NB4 (cell line): ENCODE measurements at places on chromosomes 13 and 19.

- peak; percentile 11 for DNase-seq
Observed at GRCh38 chr13:77699059-77699680, 1.7 kb downstream of the SLAIN1 start.

GRCh38 chr13:33636243-33636642, 181.7 kb upstream of the RFC3 start:
- DNase-seq: no peak

- peak; percentile 92 for DNase-seq
Observed at GRCh38 chr19:10699650-10700335, 1.4 kb upstream of the QTRT1 start.

DNA sequence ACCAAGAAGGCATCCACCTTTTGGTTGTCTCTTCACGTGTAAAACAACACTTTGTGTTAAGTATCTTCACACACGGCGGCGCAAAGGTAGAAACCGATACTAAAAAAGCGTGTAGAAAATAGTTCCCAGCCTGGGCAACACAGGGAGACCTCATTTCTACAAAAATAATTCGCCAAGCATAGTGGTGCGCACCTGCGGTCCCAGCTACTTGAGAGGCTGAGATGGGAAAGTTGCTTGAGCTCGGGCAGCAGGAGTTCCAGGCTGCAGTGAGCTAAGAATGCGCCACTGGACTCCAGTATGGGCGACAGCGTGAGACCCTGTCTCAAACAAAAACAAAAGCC, 573 bp upstream of the ERCC5 start:
- no peak for DNase-seq

DNA sequence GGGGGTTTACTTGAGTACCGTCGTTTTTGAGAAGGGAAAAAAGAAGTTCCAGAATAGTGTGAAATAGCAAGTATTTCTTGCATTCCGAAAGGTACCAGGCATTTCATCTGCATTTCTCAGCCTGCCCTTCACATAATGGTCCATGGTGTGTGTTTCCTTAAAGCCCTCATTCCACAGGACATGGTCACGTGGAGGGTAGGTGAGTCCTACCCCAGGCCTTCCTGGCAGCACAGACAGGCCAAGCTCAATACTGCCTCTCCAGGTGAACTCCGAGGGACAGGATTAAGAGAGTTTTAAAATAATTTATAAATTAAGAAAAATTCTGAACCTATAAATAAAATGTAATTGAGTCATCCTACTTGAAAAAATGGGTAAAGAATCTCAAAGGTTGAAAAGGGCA, 64.7 kb downstream of the TNFRSF19 start:
- DNase-seq: no peak

DNA sequence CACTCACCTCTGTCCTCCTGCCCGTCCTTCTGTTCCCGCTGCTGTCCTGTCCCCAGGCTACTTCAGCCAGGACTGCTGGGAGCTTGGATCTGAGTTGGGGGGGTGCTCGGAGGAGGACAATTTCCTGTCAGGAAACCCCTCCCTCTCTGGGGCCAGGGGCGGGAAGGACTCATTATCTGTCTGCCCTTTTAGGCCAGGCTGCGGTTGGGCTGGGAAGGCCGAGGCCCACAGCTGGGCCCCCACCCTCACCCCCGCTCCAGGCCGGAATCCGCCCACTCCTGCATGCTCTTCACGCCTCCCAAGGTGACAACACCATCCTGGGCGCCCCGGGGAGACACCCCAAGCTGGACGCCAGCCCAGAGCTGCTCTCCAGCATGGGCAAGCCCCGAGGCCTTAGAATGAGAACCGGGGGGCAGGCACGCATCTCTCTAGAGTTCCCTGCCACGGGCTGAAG, at the start of gene EXOC3L2:
TSS of gene EXOC3L2 (minus strand) at position 74 of the 454 bp plus-strand sequence. CDS start 6,362 bp downstream, outside the sequence.
- no peak for DNase-seq

DNA sequence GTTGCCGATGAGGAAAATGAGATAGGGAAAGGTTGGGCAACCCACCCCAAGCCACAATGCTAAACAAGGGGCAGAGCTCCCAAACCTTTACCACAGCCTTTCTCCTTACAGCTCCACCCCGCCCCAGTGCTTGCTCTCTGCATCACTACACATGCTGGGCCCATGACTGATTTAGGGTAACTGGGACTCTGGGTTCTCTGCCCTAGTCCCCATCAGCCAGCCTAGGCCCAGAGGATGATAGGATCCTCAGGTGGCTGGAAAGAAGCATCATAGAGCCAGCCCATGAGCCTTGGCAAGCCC, 11.6 kb downstream of the C19orf47 start:
- no peak for DNase-seq

DNA sequence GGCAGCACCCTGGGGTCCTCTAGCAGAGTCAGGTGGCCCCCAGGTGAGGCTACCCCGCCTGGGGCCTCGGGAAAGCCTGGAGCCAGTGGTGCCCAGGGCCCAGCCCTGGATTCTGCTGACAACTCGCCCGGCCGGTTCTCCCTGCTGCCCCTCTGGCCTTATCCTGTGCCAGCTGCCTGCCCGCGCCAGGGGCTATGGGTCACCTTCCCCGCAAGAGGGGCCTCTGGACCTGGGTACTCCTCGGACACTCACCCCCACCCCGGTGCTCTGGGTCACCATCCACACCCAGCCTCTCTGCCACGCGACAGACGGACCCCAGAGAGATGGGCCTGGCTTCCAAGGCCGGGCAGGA, 24.0 kb downstream of the ZBTB7A start:
- DNase-seq: no peak

GRCh38 chr19:41023193-41023592, 32.1 kb downstream of the CYP2B6 start:
- no peak for DNase-seq

DNA sequence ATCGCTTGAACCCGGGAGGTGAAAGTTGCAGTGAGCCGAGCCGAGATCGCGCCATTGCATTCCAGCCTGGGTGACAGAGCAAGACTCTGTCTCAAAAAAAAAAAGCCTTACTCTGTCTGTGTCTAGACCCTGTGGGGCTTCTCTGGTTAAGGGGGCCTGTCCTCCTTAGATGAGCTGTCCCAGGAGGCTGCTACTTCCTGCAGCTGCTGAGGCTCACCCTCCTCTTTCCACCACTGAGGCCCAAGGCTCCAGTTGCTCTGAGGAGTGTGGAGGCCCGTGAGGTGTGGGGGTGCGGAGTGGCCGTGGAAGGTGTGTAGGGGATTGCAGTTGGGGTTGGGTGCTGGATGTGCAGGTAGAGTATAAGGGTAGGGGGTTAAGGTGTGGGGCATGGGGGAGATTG, 22.1 kb upstream of the RASA3 start:
- DNase-seq: peak; percentile 77

GRCh38 chr19:17743874-17744580, 7.2 kb upstream of the FCHO1 start:
- peak; percentile 50 for DNase-seq

GRCh38 chr13:101291206-101291605, 125.1 kb downstream of the NALCN start:
- no peak for DNase-seq

DNA sequence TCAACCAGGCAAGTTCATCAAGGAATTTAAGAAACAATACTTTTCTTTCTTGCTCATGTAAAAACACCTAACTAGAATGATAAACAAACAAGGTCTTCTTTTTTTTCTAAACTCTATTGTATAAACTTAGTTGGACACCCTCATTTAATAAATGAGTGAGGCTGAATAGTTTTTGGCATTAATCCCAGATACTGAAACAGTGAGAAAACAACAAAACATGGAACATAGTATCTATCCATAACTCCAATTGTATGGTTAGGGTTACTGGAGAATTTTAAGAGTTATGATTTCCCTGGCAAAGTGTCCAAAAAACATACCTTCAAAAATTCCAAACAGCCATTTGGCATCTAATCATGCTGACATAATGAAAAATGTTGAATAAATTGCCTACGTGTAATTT, 5.8 kb upstream of the POMP start:
- DNase-seq: no peak

GRCh38 chr19:1274852-1275259, 474 bp upstream of the FAM174C start:
- DNase-seq: no peak

- DNase-seq: no peak
Observed at GRCh38 chr13:29737061-29737460, 113.4 kb downstream of the UBL3 start.

DNA sequence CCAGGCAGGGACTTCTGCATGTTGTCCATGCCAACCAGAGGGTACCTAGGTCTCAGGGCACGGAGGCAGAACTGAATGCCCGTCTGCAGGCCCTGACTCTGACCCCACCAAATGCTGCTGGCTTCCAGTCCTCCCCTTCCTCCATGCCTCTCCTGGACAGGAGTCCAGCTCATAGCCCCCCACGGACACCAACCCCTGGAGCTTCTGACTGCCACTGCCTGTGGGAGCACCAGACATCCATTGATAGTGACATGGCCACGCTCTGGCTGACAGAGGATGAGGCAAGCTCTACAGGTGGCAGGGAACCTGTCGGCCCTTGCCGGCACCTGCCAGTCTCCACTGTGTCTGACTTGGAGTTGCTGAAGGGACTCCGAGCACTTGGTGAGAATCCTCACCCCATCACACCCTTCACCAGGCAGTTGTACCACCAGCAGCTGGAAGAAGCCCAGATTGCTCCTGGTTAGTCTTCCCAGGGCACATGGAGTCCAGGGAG, 1.8 kb downstream of the ANKLE1 start:
- no peak for DNase-seq

GRCh38 chr13:92842145-92842544, 384.5 kb upstream of the GPC6 start:
- no peak for DNase-seq

GRCh38 chr19:28864024-28864503, 348.9 kb downstream of the UQCRFS1 start:
- DNase-seq: no peak

GRCh38 chr13:79725841-79726240, 244.9 kb downstream of the NDFIP2 start:
- no peak for DNase-seq

DNA sequence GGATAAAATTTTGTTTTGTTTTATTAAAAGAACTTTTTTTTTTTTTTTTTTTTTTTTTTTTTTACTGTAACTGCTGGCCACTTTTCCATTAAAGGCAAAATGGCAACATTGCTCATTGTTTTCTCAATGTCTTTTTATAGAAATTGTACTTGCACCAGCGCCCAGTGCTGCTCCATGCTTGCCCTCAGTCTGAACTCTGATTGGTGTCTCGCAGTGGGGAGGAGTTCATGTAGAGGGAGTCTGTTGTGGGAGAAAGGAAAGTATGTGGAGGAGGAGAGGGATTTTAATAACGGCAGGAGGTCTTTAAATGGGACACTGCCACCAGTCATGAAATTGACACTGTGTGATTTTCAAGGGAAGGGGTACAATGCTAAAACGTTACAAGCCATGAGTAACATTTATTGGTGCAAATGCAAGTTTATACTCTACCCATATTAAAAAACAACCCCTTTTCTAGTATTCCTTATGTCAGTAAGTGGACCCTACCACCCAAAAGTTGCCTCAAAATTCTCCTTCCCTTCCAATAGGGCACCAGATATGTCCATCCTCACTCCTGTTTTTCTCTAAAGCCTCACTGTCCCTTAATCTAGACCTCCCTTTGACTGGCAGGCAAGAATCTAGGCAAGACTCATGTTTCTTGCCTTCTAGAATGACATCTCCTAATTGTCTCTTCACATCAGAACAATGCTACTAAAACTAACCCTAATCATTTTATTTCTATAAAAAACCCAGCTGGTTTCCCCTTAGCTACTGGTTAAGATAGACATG, 3.2 kb downstream of the RASL11A start:
- no peak for DNase-seq

DNA sequence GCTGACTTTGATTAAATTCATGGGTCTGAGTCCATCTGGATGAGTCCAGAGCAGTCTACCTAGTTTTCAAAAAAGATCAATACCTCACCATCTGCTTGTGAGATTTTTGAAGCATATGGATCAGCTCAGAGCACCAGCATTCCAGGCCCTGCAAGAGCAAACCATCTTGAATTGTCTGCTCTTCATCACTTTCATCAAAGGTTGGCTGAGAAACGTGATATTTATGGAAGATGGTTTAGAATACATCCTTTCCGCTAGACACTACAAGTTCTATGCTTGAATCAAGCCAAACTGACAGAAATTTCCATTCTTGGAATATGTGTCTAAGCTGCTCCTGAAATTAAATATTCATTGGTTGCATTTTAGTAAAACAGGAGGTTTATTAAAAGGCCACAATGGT, 190.3 kb downstream of the KCNRG start:
- DNase-seq: no peak

DNA sequence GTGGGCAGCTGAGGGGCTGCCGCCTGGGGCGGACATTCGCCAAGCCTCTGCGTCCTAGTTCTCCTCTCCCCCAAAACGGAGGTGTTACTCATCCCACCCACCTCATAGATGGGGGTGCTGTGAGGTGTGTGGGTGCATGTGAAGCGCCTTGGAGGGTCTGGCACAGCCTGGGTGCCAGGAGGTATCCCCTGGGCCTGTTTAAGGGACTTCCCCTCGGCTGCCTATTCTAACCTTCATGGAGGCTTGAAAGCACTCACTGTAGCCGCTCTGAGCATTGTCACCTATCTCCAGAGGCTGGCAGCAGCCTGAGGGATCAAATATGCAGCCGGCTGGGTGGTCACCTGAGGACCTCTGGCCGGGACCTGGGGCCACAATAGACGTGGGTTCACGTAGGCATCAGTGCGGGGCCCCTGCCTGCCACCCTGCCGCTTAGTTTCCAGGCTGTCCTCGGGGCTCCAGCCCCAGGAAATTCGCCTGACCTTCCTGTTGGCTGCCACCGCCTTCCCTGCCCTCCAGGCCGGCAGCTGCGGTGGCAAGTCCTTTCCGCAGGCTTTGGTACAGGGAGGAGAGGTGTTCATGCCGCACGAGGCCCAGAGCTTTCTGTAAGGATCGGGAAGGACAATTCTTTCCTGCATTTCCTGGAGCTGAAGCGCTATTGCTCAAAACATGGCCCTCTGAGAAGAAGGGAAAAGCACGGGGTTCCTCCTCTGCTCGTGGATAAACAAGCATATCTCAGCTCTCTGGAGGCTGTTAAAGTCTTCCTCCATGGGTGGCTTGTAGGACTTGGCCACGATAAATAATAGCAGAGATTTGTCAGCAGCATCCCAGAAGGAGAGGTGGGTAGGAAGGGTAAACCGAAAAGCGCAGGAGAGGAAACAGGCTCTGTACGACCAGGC, 4.6 kb downstream of the COL4A2 start:
- no peak for DNase-seq

GRCh38 chr13:111955412-111956065, 111.4 kb upstream of the SOX1 start:
- no peak for DNase-seq

- no peak for DNase-seq
Observed at GRCh38 chr13:59750860-59751259, 412.9 kb downstream of the DIAPH3 start.

GRCh38 chr13:63304497-63304896, 1888.8 kb upstream of the PCDH20 start:
- peak; percentile 4 for DNase-seq
